A172 (cell line): ENCODE measurements at places on chromosomes 6 and 20.

DNA sequence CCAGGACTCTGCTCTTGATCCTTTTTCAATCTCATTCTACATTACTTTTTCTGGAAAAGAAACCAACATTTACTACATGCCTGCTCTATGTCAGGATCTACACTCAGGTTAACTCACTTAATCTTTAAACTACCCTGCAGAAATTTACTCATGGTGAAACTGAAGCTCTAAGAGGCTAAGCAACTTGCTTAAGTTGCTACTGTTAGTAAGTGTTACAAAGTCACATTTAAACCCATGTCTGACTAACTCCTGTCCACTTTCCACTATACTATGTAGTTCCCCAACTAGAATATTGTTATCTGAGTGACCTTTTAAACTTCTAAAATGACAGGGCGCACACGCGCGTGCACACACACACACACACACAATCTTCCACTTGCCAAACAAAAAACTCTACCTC, 5.0 kb downstream of the CEP162 start:
- no peak for DNase-seq

GRCh38 chr6:3359973-3360726, 96.7 kb downstream of the SLC22A23 start:
- DNase-seq, result no peak

DNA sequence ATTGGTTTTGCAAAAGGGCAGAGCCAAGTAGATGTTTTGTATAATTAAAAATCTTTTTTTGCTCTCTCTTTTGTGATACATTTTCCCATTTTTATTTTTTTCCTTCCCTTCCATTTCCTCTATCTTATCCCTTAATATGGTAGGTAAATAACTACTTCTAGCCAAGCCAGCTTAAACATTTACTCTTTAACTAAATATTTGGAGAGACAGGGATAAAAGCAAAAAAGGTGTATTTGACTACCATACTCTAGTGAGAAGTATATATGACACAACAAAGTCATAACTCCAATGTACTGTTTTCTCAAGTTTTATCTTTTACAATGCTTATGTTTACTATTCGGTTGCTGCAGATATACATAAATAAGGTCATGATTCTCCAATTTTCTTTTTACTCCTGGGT, 154.7 kb downstream of the HIVEP2 start:
- DNase-seq, result no peak

DNA sequence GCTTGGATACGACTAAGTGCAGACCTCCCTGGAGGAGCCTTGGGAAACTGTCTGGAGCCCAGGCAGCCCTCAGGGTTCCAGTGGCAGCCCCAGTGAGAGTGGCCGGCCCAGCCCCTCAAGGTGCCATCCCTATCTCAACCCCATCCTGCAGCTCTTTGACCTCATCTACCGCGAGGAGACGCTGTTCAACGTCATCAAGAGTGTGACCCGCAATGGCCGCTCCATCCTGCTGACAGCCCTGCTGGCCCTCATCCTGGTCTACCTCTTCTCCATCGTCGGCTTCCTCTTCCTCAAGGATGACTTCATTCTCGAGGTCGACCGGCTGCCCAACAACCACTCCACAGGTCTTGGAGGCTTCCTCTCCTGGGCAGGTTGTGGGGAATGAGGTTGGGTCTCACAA, 20.7 kb downstream of the UQCC2 start:
- no peak for DNase-seq

GRCh38 chr6:20630136-20630535, 95.9 kb downstream of the CDKAL1 start:
- DNase-seq, result no peak

DNA sequence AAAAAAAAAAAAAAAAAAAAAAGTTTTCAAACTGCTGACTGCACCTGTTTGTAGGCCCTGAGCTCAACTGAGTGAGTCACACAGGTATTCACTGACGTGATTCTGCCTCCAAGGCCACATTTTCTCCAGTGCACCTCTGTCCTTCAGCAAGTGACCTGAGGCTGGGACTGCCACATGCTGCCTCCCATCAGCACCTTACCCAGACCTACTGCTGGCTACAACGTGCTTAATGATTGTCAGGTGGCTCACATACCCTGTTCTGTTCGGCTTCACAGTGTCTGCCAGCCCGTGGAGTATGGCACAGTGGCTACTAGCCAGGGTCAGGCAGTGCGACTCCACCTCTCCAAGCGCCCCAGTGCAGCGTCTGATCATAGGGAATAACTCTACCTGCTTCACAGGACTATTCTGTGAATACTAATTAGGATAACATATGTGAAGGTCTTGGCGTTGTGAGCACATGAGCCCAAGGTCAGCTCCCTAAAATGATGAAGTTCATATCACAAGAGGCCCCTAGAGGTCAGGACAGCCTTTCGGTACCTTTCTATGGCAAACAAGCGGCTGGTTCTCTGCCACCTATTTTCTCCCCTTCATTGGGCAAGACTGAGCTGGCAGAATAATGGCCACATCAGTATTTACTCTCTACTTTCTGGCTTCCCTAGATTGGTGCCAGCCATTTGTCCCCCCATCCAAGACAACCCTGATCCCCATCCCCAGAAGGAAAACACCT, 28.1 kb downstream of the RIPOR3 start:
- DNase-seq, result peak; percentile 23
